Left hindlimb (tissue), 1 donor: ENCODE measurements at places on chromosomes 2 and 18.

GRCh38 chr18:59993560-59993959 is 93.8 kb downstream of the PMAIP1 start:
- no peak for DNase-seq

DNA sequence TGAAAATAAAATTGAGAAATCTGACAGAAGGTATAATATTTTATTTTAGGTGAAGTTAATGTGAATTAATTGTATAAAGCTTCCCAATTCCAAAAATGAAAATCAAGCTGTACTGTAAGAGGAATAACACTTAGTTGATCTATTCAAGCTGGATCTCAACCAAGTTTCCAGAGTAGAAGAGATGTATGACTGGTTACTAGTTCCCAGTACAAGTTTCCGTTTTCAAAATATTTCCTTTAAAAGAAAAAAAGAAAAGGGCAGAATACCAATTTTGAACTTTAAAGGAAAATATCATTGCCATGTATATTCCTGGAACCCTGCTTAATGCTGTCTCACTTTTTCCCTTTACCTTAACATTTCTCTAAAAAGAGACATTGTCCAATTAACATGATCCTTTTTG is 308.5 kb downstream of the IRS1 start:
- no peak for DNase-seq

GRCh38 chr2:133838642-133839365 is 270.5 kb upstream of the NCKAP5 start:
- DNase-seq: no peak

GRCh38 chr2:9071032-9071431 is 67.5 kb upstream of the MBOAT2 start:
- no peak for DNase-seq

- no peak for DNase-seq
These were observed 819 bp upstream of the NCOA1 start for GRCh38 chr2:24490181-24490689.

- DNase-seq: peak; percentile 77
These were observed 85.3 kb upstream of the RAB27B start for GRCh38 chr18:54742659-54743604.

DNA sequence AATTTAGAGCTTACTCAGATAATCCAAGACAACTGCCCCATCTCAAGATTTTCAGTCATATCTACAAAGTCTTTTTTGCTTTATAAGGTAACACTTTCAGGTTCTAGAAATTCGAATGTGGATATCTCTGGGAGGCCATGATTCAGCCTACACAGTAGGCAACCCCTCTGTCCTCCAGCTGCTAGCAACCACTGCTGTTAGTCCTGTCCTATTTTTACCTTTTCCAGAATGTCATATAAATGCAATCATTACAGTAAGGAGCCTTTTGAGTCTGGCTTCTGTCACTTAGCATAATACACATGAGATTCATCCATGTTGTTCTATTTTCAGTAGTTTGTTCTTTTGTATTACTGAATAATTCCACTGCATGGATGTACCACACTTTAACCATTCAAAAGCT is 28.5 kb upstream of the MARCHF7 start:
- DNase-seq: no peak

DNA sequence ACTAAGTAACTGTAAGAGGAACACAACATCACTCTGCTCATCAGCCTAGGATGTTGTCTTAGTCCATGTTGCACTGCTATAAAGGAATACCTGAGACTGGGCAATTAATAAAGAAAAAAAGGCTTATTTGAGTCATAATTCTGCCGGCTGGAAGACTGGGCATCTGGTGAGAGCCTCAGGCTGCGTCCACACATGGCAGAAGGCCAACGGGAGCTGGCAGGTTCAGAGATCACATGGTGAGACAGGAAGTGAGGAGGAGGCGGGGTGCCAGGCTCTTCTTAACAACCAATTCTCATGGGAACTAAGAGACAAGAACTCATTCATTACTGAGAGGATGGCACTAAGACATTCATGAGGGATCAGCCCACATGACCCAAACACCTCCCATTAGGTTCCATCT is 46.8 kb downstream of the EPG5 start:
- DNase-seq: no peak

- DNase-seq: peak; percentile 61
These were observed 39.1 kb upstream of the DNMT3A start for GRCh38 chr2:25380586-25381375.

DNA sequence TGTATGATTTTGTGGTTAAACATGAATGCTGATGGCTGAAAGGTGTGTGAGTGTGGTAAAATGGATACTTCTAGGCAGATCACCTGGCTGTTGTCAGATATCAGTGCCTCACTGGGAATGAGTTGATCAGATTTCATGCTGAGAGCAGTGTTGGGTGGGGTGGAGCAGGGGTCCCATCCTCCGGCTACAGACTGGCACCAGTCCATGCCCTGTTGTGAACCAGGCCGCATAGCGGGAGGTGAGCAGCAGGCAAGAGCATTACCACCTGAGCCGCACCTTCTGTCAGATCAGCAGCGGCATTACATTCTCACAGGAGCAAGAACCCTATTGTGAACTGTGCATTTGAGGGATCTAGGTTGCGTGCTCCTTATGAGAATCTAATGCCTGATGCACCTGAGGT is 78.7 kb downstream of the GLI2 start:
- no peak for DNase-seq

- DNase-seq: no peak
These were observed 586.7 kb downstream of the CCDC85A start for GRCh38 chr2:56770490-56770889.

- no peak for DNase-seq
These were observed 91.8 kb downstream of the METTL8 start for GRCh38 chr2:171342067-171342413.

DNA sequence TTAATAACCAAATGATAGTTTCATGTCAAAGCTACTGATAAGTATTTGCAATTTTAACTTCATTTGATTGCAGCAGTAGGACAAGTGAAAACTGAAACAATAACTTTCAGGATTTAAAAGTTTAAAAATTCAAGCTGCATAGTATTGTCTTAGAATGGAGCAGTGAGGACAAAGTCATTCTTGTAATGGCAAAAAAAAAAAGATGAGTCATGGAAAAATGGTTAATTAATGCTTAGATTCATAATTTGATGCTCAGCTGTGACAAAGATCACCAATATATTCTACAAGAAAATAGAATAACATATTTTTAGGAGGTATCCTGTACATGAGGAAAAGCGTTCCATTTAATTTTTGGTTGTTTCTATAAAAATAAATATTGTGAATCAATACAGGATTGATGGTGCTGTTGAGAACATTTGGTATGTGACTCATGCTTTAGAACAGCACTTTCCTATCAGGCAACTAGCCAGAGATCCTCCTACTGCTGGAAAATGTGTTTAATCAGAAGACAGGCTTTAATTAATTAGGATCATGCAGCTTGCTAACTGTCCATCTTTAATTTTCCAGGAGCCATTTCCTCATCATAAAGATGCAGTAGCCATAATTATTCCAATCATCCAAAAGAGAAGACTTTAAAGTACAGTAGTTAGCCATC is 239.0 kb upstream of the MMADHC start:
- DNase-seq: no peak

DNA sequence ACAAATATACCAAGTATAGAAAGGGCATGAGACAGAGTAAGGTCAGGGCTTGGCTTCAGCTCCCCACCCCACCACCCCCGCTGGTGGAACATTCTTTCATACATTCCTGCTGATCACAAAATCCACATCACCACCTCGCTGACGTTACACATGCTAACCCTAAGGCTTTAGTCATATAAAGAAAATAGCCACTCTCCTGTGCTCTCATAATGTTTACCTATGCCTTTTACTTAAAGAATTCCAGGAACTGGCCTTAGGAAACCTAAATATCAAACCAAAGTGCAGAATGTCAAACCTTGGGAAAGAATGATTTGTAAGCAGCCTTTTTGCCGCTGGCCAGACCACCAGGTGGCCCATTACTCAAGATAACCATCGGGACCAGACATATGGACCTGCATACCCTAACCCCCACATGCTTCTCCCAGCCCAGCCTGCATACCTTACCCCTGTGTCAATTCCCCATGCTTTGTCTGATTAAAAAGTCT is 136.3 kb upstream of the SLC39A10 start:
- DNase-seq: no peak
